ENCODE measurements at places on chromosomes 4 and X.

DNA sequence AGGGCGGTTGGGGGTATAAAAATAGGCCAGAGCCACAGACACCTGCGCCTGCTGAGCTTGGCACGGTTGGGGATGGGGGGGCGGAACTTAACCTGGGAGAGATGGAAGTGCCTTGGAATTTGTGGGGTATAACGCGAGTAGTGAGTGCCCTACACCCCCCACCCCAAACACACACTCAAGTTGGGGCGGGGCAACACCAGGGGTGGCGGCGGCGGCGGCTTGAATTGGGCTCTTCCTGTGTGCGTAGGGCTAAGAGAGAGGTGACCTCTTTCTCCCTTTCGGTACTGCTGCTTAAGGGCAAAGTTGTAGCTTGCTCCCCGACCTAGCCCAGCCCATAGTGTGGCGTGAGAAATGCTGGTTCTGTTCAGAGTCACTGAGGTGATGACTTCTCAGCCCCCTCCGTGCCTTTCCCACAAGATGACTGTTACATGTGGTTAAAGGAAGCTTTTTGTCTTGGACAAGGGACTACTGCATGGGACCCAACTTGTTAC, 839 bp downstream of the STK26 start:
- DNase-seq, result no peak

DNA sequence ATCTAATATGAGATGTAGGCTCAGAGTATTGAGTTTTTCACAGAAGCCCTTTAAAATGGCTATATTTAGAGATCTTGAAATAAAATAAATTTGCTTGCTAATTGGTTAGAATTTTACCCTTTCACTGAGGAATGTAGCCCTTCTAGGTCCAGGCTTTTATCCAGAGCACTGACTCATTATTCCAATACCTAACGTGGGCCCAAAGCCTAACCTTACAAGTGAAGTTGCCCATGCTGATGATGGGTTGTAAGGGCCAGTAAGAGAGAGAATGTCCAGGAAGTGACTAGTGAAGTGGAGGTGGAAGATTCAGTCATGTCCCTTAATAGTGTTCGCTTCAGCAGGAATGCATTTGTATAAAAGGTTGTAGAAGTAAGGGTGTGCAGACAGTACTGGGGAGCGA, 155.9 kb downstream of the STIM2 start:
- DNase-seq, result no peak

GRCh38 chrX:6959006-6959405, 188.5 kb upstream of the STS start:
- no peak for DNase-seq

DNA sequence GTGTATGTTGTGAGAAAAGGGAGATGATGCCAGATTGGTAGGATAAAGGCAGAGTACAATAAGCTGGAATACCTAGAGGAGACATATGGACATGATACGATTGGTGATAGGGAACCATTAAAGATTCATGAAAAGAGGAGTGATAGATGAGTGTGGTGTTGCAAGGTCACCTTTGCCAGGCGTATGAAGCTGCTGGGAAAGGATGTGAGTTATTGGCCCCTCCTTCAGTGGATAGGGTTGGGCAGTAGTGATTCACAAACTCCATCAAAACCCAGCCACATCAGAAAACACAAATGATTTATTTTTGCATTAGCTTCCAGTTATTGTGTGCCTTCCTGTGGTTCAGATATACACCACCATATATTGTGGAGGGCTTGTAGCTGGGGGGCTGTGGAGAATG, 34.3 kb downstream of the TMEM164 start:
- DNase-seq, result no peak

- no peak for DNase-seq
Measured at GRCh38 chr4:106971636-106972035, 64.5 kb downstream of the DKK2 start.

DNA sequence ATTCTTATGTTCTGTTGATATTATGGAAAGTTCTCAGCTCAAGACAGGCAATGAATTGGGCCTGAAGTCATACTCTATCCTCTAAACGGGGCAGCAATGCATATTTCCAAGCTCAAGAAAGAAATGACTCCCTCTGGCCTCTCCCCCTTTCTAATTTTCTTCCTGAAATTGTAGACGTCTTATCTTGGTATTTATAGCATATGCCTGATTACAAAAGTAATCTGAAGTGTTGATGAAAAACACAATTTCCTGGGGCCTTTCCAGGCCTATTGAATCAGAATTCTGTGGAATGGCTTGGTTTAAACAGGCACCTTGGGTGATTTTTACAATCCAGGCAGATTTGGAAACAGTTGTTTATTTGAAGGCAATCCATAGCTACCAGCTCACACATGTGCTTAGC, 21.4 kb upstream of the PGRMC2 start:
- no peak for DNase-seq

DNA sequence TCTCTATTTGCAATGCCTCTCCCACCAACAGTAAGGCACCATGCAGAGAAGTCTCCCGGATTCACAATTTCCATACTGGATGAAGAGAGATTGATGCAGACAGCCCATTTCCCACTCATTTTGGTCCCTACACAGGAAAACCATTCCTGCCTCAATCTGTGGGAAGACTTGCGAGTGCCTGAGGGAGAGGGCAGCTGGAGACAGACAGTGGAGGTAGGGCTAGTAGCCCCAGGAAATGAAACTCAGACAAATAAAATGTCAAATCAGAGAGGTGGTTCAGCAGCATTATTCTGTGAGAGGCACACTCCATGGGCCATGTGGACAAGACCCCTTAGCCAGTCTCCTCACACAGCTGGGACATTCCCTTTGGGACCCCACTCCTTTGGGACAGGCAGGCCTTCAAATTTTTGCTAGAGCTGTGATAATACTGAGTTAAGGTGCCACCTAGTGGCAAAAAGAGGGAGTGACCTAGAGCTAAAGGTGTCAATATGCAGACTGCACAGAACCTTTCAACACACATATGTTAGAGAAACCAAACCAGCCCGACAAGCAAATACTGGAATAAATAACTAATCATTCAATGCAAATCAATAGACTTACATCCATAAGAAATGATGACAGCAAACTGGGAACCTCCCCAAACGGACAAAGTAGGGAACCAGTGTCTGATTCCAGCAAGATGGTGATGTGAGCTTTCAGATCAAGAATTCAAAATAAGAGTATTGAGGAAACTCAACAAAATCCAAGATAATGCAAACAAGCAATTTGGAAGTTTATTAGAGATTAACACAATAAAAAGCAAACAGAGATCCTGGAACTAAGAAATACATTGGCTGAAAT, 1865.3 kb upstream of the AGA start:
- DNase-seq, result no peak

DNA sequence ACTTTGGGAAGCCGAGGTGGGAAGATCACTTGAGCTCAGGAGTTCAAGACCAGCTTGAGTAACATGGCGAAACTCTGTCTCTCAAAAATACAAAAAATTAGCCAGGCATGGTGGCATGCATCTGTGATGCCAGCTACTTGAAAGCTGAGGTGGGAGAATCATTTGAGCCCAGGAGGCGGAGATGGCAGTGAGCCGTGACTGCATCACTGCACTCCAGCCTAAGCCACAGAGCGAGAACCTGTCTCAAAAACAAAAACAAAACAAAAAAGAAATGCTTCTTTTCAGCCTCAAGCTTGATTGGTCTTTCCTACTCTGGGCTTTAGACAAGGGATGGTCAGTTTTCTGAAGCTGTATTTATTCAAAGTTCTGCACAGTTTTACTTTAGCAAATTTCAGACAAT, 15.8 kb upstream of the DHRSX start:
- DNase-seq, result no peak

- no peak for DNase-seq
Measured at GRCh38 chrX:53279296-53280237, 1.8 kb downstream of the IQSEC2 start.

- DNase-seq, result no peak
Measured at GRCh38 chrX:136827026-136827425, 46.3 kb upstream of the ARHGEF6 start.

GRCh38 chr4:39587881-39588280, 50.8 kb downstream of the SMIM14 start:
- DNase-seq, result no peak

- DNase-seq, result no peak
Measured at GRCh38 chr4:163482190-163482589, 8.6 kb upstream of the TKTL2 start.

GRCh38 chr4:3867403-3868100, 101.4 kb downstream of the ADRA2C start:
- DNase-seq, result no peak

- DNase-seq, result no peak
Measured at GRCh38 chr4:17763931-17764330, 17.5 kb downstream of the FAM184B start.

GRCh38 chr4:153705743-153706468, 21.8 kb downstream of the TLR2 start:
- no peak for DNase-seq

DNA sequence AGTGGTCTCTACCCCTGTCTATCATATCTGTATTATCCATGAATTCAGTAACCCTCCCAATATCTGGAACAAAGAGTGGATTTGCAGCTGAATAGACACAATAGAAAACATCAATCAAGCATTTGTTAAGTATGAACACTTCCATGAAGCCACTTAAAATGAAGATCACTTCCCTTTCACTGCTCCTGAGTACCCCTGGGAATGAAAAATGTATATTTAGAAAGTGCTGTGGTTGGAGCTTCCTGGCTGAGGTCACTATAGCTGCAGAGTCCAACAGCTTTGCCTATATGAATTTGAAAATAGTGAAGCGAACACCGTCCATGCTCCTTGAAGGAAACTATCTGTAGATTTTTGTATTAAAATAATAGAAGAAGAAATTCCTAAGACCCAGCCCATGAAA, 227.0 kb downstream of the DTHD1 start:
- DNase-seq, result no peak
